Dermis microvascular lymphatic vessel endothelial cell (primary cell): ENCODE measurements at places on chromosomes 11 and 22. TPM values are rescaled to one million over a fixed set of nuclear protein-coding genes. Genes with fewer than 3 reads are reported as not detected.

Gene SCGB1D2
- not detected in 2 replicates for total RNA-seq

GRCh38 chr22:30340911-30341685 lies 14.4 kb upstream of the TBC1D10A start:
- DNase-seq: no peak

Gene ACRV1
- 0.13 TPM in 1 of 2 replicates, not detected in the other for total RNA-seq

GRCh38 chr11:96179905-96180304 lies 163.1 kb downstream of the MAML2 start:
- no peak for DNase-seq

Gene SYTL2
- total RNA-seq: under 0.01 and 0.25 TPM in 2 replicates

- DNase-seq: no peak
Observed at GRCh38 chr11:126281245-126281644, 1.6 kb upstream of the TIRAP start.

Gene IGSF9B
- total RNA-seq: not detected in 2 replicates
